ENCODE measurements at places on chromosomes 7 and 10. TPM values are rescaled to one million over a fixed set of nuclear protein-coding genes. Genes with fewer than 3 reads are reported as not detected.

The ARMS2 gene
- not detected for total RNA-seq

The STAG3 gene
- 0.90 TPM for total RNA-seq

The TAS2R3 gene
- total RNA-seq: 1.2 TPM

The HMX2 gene
- not detected for total RNA-seq

The GPRIN2 gene
- total RNA-seq: not detected

The SORCS3 gene
- 0.16 TPM for total RNA-seq

The NKX6-2 gene
- total RNA-seq: not detected

The FKBP14 gene
- 57.5 TPM for total RNA-seq

The PPP1R17 gene
- total RNA-seq: not detected

- peak; percentile 94 for DNase-seq
These were observed 5.7 kb downstream of the ELN start for GRCh38 chr7:74033372-74034311.

- DNase-seq: peak; percentile 3
These were observed 166.9 kb upstream of the RNF32 start for GRCh38 chr7:156473476-156474240.

GRCh38 chr7:33590916-33591315, 314.4 kb upstream of the BMPER start:
- DNase-seq: peak; percentile 2

DNA sequence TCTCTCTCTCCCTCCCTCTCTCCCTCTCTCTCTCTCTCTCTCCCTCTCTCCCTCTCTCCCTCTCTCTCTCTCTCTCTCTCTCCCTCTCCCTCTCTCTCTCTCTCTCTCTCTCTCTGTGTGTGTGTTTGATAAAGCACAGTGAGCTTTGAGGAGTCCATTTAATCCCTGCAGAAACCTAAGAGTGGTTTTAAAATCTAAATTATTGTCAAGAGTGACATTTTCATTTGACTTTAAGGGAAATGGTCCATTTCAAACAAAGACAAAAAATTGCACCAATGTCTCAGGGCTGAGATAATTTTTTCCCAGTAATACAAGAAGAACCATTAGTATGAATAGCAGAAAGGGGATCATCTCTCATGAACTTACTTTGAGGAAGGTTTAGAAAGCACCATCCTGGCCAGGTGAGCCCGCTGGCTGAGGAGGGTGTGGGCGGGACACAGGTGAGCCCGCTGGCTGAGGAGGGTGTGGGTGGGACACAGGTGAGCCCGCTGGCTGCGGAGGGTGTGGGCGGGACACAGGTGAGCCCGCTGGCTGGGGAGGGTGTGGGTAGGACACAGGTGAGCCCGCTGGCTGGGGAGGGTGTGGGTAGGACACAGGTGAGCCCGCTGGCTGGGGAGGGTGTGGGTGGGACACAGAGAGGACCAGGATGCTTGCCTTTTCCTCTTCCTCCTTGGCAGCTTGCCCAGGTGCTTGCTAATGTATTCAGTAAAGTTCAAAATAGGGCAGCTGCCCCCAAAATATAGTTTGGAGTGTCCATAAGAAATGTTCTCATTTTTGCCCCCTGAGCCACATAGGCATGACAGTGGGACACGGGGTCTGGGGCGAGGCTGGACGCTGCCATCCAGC, 125.0 kb downstream of the DNAJB6 start:
- DNase-seq: peak; percentile 3

GRCh38 chr7:73936967-73937366, 76.0 kb downstream of the TMEM270 start:
- DNase-seq: peak; percentile 57

DNA sequence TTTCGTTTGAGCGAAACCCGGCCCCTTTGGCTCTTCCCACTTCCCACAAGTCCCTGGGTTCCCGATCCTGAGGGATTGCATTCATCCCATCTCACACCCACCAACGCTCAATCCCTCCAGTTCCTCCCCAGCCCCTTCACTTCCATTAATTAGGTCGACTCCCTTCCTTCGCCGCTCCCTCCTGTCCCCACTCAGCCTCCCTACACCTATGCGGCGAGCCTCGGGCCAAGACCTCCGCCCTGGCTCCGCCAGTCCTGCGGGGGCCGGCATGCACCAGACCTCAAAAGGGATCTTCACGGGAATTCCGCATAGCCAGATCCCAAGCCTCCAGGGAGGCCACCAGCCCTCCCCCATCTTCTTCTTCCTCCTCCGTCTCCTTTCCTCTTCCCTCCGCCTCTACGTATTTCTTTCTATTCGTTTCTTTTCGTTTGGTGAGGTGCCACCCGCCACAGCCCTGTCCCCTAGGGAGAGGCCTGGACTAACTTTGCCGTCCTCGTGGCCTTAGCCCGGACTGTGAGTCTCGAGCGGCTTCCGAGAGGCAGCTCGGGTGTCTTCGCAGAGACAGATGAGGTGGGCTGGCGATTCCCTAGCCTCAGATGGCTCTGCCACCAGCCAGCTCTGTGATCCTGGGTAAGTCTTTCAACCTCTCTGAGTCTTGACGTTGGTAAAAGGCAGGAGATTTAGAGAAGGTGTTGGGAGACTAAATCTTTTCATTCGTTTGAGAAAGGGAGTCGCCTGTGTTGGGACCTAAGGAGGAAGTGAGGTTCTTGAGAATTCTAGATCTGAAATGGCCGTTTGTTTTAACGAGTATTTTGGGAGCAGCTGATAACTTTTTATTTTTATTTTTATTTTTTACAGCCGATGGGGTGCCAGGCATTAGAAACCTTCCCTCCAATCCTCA, 8.1 kb upstream of the LBX1 start:
- DNase-seq: peak; percentile 28

GRCh38 chr10:5915451-5915850, 25.4 kb downstream of the FBH1 start:
- no peak for DNase-seq

DNA sequence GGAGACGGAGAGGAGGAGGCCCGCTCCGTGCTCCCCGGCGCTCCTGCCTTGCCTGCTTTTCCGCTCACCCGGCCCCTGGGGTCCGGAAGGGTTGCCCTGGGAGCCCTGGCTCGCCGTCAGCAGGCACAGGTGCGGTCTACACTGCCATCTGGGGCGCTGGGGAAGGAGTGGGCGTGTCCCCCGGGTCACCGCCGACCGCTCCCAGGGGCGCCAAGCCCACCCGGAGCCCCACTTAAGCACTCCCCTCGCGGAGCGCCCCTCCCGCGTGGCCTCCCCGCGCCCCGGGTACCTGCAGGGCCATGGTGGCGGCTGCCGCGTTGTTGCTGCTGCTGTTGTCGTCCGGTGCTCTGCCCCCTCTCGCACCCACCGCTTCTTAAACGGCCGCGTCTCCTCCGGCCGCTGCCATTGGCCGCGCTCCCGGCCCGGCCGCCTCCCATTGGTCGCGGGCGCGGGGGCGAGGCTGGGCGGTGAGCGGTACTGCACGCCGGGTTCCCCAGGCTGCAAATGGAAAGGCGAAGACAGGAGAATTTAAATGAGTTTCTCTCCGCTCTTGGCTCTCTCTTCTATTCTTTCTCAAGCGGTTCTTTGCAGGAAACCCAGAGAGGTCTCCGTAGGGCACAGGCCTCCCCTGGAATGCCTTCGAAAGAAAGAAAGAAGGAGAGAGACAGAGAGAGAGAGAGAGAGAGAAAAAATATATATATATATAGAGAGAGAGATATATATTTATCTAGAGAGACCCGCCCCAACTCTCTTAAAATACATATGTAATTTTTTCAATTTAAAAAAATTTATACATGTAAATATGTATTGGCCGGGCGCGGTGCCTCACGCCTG, at the start of gene ACBD7:
Gene ACBD7 (minus strand): TSS at position 349 of the 834 bp plus-strand sequence. CDS start 48 bp downstream, at position 301.
- DNase-seq: peak; percentile 61

DNA sequence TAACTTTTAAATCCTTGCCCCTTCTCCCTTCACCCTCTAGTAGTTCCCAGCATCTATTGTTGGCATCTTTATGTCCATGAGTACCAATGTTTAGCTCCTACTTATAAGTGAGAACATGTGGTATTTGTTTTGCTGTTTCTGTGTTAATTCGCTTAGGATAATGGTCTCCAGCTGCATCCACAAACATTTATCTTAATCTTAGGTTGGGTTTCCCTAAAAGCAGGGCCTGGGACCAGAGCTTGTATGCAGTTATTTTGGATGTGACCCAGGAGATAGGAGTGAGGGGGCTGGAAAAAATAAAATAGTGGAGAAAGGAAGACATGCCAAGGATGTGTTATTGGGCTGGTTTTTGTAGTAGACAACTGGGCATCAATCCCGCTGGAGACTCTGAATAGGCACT, 571.8 kb downstream of the CCSER2 start:
- DNase-seq: no peak

DNA sequence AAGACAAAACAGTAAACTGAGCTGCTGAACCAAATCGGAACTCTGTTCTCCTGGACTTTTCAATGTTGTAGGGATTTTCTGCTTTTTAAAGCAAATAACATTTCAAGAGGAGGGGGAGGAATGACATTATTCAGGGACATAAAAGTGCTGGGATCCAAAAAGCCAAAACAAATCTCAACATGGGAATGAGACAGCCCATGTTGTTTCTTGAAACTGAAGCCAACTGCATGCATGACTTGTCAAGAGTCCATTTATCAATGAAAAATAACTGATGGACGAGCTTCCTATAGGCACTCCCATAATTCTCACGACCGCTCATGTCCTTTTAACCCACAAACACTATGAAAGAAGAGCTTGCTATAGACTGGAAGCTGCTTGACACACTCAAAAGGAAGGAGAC, 27.8 kb downstream of the FAM53B start:
- DNase-seq: no peak

DNA sequence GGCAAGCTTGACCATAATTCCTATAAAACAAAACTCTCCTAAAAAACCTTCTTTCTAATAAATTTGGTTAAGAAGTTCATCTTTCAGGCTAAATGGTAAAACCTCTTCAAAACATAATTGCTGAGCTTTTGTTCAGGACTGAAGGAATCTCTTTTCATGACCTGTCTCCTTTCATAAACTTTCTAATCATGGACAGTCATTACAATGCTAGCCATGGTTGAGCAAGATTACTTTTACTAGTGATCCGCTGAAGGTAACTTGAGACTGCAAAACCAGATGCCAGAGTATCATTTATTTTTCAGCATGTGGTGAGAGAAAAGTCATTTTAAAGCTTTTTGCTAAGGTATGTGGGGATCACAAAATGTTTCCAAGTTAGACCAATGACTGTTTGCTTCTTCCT, 186.4 kb upstream of the RHOBTB1 start:
- DNase-seq: no peak

DNA sequence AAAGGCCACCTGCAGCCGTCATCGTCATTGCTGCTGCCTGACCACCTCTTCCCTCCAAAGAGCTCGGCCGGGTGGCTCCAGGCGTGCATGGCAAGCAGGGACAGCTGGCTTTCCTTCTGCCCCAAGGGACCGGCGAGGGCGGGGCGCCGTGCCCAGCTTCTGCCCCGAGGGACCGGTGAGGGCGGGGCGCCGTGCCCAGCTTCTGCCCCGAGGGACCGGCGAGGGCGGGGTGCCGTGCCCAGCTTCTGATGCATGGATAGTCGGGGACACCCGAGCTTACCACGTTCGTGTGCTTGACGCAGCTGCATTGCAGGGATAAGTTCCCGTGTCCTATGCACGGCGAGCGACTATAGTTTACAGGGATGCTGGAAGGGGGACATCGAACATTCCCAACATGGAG, 27.0 kb downstream of the CFAP46 start:
- no peak for DNase-seq

- peak; percentile 98 for DNase-seq
These were observed 94.6 kb upstream of the SMNDC1 start for GRCh38 chr10:110399106-110399964.

DNA sequence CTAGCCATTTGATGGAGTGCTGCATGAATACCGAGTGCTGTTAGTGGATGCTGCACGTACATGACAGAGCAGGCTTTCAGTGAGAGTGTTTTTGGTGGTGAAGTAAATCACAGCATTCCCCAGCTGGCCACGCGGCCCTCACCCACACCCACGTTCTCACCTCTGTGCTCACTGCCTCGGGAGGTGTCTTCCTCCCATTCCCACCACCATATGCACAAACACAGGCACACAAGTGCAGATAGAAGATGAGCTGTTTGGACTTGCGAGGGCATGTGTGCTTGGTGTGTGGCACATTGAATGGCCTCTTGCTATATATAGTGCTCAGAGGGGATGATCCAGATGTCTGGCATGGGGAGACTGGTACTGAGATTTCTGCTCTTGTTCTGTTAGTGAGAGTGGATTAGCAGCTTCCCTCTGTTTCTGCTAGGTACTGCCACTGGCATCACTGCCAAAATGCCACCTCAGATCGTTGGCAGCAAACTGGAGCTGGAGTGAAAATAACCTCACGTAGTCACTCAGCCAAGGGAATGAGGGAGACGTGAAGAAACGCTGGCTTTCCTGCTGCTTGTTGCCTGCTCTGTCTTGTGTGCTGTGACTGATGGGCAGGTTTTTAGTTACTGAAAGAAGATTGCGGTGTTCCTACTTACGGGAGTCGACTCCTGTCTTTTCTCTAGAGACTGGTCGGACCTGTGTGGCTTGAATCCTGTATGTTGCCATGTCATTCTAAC, 19.1 kb downstream of the DNAJB6 start:
- peak; percentile 33 for DNase-seq

DNA sequence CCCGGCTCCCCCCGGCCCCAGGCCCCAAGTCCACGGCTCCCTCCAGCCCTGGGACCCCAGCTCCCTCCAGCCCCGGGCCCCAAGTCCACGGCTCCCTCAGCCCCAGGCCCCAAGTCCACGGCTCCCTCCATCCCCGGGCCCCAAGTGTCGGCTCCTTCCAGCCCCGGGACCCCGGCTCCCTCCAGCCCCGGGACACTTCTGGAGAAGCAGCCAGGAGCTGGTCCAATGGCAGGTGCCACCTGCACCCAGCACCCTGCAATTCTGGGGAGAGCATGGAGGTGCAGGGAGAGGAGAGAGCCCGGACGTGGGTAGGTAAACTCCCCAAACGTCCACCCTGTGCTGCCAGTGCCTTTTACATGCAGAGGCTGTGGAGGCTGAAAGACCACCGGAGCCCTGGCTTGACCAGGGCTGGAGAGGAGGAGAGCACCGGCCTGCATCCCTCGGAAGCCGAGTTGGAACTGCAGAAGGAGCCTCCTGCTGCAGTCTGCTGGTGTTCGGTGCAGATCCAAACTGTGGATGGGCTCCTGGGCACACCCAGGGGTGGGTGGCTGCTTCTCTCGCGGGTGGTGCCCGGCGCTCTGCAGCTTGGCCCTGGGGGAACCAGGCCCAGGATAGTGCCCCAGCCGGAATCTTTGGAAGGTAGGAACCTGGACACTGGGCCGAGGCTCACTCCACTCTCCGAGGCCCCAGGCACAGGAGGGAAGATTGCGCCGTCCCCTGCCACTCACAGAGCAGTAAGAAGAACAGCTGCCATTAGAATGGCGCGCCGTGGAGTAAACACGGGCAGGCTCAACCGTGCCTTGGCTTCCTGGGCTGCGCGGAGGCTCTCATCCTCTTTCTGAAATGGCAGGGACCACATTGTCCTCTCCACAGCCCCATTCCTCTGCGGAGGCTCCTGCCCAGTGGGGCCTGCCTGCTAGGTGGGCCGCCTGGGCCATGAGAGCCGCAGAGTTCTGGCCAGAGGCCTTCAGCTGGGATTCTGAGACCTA, 14.7 kb downstream of the SHH start:
- no peak for DNase-seq

GRCh38 chr7:33845991-33846509, 59.3 kb upstream of the BMPER start:
- peak; percentile 90 for DNase-seq

GRCh38 chr10:118662228-118663035, 67.0 kb upstream of the PRLHR start:
- DNase-seq: no peak
